ENCODE measurements at places on chromosomes 7 and 10.
A peak's percentile ranks its signal among the peaks of the same experiment; 100 is the strongest.

DNA sequence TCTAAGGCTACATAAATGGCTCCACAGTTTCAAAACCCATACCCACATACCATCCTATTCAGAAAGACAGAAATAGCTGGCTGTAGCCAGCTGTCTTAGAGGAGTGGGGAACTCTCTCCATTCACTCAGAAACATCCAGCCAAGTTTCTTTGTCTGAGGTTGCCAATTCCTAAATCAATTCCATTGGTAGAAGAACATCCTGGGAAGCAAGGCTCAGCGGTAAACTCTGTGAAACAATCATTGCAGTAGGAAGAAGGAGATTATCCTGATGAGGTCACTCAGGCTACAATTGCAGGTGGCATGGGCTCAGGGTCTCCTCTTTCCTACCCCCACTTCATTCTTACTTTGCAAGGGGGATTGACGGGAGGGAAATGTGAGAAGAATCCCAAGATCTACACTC, 154.0 kb downstream of the ETV1 start:
- DNase-seq, result no peak

DNA sequence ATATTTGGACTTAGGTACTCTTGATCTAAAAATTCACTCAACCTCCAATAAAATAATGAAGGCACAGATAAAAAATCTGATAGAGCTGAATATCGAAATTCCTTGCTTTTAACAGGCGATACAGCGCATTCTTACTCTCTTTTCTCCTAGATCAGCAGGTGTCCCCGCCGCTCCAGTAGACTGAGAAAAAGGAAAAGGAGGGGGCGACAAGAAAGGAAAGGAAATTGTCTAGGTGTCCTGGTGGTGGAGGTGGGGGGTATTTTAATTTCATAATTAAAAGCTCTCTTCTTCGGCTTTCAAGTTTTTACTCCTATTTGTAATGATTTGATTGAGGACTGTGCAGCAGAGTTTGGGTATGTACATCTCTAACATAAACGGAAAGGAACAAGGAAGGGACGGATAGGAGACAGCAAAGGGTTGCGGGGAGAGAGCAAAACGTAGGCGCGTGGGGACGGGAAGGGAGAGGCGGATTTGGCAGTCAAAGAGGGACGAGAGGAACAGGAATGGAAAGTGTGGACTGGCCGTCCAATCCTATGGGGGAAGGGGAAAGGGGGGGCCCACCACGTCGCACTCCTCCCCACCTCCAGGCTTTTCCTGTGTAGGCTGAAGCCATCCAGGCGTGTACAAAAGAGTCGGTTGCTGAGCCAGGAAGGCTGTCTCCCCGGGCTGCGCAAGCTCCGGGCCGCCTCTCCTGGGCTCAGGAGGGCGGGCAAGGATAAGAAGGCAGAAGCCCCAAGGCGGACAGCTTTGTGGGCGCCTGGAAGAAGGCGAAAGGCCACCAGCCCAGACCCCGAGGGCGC, 875 bp upstream of the HECTD2 start:
- peak; percentile 94 for DNase-seq

GRCh38 chr10:114821293-114821914, at the start of gene FHIP2A:
Gene FHIP2A, plus strand, starts transcription at chr10:114821780. Its CDS starts 299 bp downstream, at chr10:114822079.
- peak; percentile 84 for DNase-seq

DNA sequence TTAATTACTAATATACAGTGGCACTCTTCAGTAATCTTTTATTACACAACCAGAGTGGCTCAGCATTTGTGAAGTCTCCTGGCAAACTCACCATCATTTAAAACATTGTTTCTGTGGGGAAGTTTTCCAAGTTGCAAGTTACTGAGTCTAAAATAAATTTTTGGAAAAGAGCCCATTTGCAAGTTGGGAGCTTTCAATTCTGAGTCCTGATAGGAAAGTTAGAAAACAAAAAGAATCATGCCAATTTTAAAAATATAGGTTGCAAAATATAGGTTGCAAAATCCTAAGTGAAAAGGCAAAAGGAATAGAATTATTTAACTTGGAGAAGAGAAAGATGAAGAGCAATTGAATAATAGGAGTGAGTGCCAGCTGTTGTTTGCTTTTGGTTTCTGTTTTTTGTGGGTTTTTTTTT, 378.8 kb upstream of the C7orf33 start:
- DNase-seq, result no peak

DNA sequence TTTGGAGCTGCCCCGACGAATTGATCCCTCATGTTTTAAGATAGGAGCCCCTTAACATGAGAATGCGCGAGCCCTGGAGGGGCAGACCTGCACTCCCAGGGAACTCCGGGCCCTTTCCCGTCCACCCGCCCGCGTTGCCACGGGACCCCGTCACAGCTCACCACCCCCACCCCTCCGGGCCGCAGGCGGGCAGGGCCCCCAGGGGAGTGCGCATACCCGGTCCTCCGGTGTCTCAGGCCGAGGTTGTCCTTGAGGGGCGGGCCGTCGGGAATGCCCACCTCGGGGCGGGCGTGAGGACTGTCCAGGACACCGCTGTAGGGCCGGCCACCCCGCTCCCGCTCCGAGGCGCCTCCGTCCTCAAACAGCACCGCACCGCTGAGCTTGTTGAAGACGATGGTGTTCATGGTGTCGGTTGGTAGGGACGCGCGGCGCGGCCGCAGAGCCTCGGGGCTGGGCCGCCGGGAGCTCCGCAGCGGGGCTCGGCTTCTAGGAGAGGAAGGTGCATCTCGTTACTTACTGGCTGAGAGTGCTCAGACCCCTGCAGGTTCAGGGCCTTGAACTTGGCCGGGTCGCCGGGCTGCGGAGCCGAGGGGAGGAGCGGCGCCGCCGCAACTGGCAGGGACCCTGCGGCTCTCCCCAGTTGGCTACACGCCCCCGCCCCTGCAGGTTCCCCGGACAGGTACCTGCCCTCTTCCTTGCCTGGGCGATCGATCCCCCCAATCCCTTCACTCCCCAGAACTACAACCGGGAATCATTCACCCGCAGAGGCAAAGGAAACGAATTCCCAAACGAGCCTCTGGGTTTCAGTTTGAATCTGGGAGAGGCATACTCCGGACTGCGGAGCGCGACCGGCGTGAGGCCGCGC, 2.4 kb downstream of the MKX start:
- peak; percentile 8 for DNase-seq

DNA sequence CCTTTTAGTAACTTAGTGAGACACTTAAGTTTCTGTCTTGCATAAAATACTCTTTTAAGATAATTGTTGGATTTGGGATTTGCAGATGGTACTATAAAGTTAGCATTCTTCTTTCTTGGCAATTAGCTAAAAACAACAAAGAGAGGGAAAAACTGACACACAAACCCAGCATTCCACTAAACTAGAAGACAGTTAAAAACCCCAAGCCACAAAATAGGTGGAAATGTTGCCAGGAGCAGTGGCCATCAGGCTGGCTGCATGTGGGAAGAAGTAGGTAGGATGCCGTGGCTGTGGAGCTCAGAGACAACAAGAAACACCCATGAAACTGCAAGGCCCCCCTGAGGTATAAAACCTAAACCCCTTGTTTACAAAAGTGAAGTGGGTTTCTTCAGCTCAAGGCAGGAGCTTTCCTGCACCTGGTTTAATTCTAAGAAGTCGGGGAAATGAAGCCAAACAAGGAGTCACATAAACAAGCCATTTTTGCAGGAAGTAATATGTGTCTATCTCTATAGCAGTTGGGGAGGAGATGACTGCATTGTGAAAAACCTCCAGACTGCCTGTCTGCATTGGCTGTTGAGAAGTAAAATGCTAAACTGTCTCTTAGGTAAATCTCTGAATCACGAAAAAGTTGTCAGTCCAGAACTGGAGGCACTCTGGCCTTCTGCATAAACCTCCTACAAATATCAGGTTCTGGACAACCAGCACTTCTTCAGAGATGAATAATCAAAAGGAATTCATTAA, 9.5 kb downstream of the RAB18 start:
- DNase-seq, result no peak

DNA sequence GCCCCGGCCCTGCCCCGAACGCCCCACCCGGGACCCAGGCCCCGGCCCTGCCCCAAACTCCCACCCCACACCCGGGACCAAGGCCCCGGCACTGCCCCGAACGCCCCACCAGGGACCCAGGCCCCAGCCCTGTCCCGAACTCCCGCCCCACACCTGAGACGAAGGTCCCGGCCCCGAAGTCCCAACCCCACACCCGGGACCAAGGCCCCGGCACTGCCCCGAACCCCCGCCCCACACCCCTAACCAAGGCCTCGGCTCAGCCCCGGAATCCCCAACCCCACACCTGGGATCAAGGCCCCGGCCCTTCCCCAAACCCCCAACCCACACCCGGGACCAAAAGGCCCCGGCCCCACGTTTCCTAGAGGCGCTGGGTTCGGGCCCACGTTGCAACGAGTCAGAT, 1.1 kb upstream of the LARP4B start:
- no peak for DNase-seq

DNA sequence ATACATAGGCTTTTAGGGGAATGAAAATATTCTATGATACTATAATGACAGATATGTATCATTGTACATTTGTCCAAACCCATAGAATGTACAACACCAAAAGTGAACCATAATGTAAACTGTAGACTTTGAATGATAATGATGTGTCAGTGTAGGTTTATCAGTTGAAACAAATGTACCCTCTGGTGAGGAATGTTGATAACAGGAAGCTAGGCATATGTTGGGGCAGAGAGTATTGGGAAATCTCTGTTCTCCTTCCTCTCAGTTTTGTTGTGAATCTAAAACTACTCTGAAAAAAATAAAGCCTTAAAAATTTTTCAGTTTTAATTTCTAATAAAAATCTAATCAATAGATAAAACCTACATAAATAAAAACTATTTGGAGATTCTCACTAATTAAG, 36.9 kb downstream of the C1GALT1 start:
- DNase-seq, result no peak

GRCh38 chr10:98125940-98126631, 8.4 kb upstream of the R3HCC1L start:
- no peak for DNase-seq

DNA sequence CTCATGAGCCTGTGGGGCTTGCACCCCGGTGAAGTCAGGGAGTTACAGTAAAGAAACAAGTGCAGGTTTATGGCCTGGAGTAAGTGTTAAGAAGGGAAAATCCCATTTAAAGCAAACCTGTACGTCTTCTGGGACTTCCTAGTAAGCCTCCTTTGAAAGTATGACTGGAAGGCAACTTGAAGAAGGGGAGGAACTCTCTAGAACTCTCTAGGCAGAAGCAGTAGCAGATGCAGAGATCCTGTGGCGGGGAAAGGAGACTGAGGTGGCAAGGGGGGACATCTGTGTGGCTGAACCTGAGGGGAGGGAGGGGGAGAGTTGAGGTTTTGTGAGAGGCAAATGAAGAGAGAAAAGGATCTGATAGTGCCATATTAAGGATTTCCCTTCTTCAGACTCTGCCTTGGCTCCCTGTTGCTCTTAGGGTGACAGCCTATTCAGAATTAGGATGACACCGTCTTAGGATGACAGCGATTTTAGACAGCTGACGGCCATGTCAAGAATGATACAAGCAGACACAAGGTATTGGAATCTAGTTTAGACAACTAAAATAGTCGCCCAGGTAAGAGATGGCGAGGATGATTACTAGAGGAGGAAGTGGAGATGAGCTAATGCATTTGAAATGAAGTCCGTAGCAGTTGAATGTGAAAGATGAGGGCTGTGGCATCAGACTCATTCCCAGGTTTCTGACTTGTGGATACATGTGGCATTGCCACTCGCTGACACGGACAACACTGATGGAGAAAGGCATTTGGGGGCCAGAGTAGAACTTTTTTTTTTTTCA, 29.0 kb downstream of the CUL1 start:
- no peak for DNase-seq

DNA sequence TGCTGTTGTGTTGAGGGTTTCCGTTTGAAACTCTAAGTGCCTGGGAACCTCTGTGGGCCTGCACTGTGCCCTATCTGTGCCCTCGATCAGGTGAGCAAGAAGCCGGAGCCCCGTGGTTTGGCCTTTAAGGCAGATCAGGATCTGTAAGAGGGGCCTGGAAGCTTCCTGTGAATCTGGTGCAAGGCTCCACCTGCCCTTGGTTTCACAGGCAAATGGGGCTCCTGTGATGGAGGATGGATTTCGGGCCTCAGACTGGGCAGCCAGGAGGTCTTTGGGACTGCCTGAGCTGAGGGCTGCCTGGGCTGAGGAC, 21.6 kb downstream of the SCART1 start:
- DNase-seq, result no peak

GRCh38 chr10:76073524-76073923, 642.1 kb downstream of the LRMDA start:
- no peak for DNase-seq

GRCh38 chr7:102892631-102893278, 20.0 kb upstream of the LRRC17 start:
- no peak for DNase-seq

- no peak for DNase-seq
Measured at GRCh38 chr7:112965506-112965905, 121.1 kb downstream of the GPR85 start.

- DNase-seq, result no peak
Measured at GRCh38 chr7:38476764-38477163, 154.4 kb downstream of the AMPH start.

DNA sequence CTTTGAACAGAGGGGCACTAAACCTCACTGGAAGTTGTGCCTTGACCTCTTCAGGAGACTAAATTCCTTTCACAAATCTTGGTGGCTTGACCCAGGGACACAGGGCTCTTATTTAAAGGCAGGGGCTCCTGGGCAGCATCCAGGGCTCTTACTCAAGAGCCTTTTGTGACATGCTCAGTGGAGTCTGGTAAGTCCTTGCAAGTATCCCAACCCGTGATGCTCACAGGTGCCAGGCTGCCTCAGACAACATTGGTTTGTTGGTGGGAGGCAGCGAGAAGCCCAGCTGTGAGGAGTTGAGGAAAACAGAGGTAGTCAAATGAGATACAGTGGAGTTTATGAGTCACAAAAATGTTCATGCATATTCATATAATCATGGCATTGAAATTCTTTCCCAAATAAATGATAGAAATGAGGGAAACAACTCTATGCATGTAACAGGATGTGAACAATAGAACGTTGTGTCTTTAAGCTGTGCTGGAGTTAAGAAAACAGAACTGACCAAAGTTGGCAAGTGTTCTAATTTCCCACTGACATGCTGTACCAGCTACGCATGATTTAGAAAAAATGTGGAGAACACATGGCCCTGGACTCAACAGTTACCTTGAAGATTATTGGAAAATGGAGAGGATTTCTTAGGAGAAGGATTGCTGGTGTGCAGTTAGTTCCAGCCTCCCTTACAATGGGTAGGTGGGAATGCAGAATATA, 654.5 kb upstream of the COBL start:
- no peak for DNase-seq

- DNase-seq, result no peak
Measured at GRCh38 chr7:116403265-116403664, 96.3 kb upstream of the CAV2 start.

DNA sequence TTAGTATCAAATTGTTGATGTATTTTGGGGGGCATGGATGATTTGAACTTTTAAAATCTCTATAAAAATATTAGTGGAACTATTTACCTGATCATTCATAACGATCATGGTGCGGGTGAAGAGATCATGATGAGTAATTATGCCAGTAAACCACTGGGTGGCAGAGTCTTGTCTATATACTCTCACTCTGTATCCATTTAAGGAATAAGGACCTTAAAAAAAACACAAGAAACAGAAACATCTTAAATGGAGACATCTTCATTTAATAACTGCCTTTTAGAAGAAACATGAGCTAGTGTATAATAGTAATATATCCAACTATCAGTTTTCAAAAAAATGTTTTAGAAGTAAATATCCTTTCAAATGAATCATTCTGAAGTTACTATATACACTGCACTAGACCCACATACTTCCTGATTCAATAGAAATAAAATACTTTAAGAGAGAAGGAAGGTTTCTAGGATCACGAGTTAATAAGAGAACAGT, 84.0 kb downstream of the NRBF2 start:
- peak; percentile 80 for DNase-seq

- DNase-seq, result peak; percentile 100
Measured at GRCh38 chr7:151687523-151688235, 168.0 kb upstream of the RHEB start.

All from ACHN (cell line).